Right atrium auricular region (tissue), 2 donors: ENCODE measurements at places on chromosomes 4 and X. TPM values are rescaled to one million over a fixed set of nuclear protein-coding genes. Genes with fewer than 3 reads are reported as not detected.
A peak's percentile ranks its signal among the peaks of the same experiment; 100 is the strongest.

DNA sequence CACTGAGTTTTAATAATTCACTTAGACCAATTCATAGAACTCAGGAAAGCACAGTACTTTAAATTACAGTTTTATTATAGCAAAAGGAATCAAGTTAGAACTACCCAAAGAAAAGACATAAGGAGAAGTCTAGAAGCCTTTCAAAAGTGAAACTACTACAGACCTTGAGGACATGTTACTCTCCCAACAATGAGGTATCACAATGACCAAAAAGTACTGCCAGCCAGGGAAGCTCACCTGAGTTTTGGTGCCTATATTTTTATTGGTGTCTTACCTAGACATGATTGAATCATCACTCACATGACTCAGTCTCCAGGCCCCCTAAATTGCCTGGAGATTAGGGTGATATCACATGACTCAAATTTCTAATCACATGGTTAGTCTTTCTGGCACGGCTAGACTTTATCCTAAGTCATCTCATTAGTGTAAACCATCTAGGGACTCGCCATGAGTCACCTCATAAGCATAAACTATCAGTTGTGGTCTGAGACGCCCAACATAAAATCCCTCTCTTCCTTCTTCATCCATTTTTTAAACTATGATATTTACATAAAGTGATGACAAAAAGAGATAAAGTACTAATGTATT is 372.3 kb downstream of the TMA16 start:
- no peaks in the 10 kb centered on the region for H3K36me3 ChIP-seq
- no peak overlapping the region for H3K4me3 ChIP-seq
- H3K27me3 ChIP-seq: no peaks in the 10 kb centered on the region
- no peak overlapping the region for H3K27ac ChIP-seq
- no peak for DNase-seq
- H3K4me1 ChIP-seq: no peaks in the 10 kb centered on the region

DNA sequence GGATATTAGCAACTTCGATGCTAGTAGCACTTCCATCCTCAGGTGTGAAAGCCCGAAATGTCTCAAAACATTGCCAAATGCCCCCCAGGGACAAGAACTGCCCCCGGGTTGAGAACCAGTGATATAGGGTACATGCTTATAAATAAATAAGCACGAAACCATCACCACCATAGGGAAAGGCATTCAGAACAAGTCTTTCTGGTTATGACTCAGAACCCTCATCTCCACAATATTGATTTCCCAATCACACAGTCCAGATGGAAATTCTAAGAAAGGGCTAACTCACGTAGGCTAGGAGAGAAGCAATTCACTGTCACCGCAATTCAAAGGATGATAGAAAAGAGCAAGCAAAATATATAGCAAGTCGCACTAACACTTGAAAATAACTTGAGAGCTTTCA is 84.8 kb downstream of the ANOS1 start:
- H3K4me3 ChIP-seq: no peak overlapping the region
- no peaks in the 10 kb centered on the region for H3K27me3 ChIP-seq
- no peak for DNase-seq
- no peaks in the 10 kb centered on the region for H3K36me3 ChIP-seq

DNA sequence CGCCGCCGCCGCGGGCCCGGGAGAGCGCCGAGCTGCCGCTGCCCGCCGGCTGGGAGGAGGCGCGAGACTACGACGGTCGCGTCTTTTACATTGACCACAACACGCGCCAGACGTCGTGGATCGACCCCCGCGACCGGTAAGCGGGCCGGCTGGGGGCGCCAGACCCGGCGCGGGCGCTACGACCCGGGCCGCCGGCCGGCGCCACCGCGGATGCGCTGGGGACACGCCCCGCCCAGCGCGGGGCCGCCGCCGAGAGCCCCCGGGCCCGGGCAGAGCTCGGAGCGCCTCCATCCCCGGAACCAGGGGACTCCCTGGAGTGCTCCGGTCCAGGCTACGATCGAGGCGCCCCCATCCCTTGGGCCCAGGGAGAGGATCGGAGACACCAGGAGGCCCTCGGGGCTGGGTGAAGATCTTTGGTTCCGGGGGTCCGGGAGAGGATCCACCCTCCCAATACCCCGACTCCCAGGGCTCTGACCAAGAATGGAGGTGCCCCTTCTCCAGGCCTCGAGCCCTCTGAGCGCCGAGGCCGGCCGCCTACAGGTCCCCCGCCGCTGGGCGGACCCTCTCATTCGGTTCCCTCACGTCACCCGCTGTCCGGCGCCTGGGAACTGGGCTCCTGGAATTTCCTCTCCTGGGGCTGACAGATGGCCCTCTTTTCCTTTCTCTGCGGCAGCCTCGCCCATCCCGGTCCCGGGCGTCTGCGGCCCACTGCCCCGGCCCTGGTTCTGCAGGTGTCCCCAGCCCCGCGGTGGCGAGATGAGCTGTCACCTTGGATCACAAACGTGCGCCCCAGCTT is 48.8 kb downstream of the CLDN34 start:
- no peaks in the 10 kb centered on the region for H3K27me3 ChIP-seq
- H3K4me1 ChIP-seq: no peaks in the 10 kb centered on the region
- peak overlapping the region; percentile 55 for H3K4me3 ChIP-seq
- H3K27ac ChIP-seq: peak overlapping the region; percentile 83
- no peaks in the 10 kb centered on the region for H3K36me3 ChIP-seq

DNA sequence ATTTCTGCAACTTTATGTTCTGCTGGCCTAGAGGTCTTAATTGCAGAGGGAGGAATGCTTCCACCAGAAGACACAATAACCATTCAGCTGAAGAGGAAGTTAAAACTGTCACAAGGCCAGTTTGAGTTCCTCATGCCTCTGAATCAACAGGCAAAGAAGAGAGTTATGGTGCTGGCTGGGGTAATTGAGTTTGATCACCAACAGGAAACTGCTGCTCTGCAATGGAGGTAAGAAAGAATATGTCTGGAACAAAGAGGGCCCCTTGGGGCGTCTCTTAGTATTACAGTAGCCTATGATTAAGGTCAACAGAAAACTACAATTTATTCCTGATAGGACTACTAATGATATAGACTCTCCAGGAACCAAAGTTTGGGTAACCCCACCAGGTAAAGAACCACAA is 744.0 kb downstream of the FSTL5 start:
- no peak overlapping the region for H3K27ac ChIP-seq
- H3K4me3 ChIP-seq: no peak overlapping the region
- no peaks in the 10 kb centered on the region for H3K27me3 ChIP-seq
- H3K4me1 ChIP-seq: no peaks in the 10 kb centered on the region
- H3K36me3 ChIP-seq: no peaks in the 10 kb centered on the region

DNA sequence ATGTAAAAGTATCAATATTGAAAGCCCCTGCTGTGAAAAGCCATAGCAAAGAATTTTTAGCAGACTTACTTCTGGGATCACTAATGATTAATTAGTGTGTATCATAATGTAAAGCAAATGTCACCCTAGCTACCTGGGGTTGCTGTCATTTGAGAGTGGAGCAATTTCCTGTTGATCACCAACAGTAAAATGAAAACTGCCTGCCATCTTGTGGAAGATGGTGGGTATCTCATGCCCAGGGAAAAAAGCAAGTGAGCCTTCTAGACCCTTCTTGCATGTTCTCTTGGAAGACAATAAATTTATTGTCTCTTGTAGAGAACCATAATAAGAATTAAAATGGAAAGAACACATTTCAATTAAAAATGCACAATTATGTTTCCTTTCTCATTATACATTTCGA is 360.2 kb downstream of the ZIC3 start:
- H3K27ac ChIP-seq: no peak overlapping the region
- no peaks in the 10 kb centered on the region for H3K27me3 ChIP-seq
- no peak overlapping the region for H3K4me3 ChIP-seq
- H3K36me3 ChIP-seq: no peaks in the 10 kb centered on the region
- H3K4me1 ChIP-seq: no peaks in the 10 kb centered on the region

- H3K27me3 ChIP-seq: no peaks in the 10 kb centered on the region
- H3K27ac ChIP-seq: no peak overlapping the region
- H3K4me3 ChIP-seq: no peak overlapping the region
Observed at GRCh38 chr4:177680308-177680707, 238.1 kb upstream of the AGA start.

DNA sequence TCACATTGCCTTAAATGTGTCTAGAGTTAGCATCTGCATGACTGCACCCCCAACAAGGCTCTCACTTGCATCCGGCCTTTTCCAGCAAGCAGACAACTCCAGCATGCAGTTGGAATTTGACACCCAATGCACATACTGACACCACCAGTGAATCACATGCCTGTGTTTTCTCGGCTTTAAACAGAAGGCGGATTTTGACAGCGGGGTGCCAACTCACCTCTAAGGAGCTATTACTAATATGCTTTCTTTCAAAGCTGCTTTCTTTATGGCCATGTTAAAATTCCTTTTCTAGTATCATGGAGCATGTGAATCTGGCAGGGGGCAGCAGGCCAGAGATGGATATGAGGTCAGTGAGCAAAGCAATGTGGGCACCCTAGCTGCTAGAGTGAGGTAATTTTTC is 78.0 kb upstream of the CLNK start:
- no peaks in the 10 kb centered on the region for H3K36me3 ChIP-seq
- no peaks in the 10 kb centered on the region for H3K27me3 ChIP-seq
- H3K4me3 ChIP-seq: no peak overlapping the region
- H3K27ac ChIP-seq: no peak overlapping the region
- no peak for DNase-seq

DNA sequence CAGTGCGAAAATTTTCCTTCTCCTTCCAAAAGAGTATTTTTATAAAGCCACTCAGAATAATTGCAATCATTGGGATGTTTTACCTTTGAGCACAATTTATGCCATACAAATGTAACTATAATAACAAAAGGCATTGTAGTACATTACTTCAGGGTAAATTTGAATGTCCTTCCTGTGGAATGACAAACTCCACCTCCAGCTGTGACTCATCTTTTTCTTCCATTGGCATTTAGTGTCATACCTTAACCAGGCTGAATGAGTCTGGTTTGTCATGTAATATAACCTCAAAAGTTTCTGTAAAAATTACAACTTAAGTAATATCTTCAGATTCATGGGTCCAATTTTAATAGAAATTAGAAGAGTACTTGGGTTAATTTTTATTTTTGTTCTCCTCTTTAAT is 93.3 kb downstream of the TMEM47 start:
- no peaks in the 10 kb centered on the region for H3K4me1 ChIP-seq
- DNase-seq: no peak
- H3K4me3 ChIP-seq: no peak overlapping the region
- H3K27ac ChIP-seq: no peak overlapping the region
- H3K27me3 ChIP-seq: no peaks in the 10 kb centered on the region
- H3K36me3 ChIP-seq: no peaks in the 10 kb centered on the region

DNA sequence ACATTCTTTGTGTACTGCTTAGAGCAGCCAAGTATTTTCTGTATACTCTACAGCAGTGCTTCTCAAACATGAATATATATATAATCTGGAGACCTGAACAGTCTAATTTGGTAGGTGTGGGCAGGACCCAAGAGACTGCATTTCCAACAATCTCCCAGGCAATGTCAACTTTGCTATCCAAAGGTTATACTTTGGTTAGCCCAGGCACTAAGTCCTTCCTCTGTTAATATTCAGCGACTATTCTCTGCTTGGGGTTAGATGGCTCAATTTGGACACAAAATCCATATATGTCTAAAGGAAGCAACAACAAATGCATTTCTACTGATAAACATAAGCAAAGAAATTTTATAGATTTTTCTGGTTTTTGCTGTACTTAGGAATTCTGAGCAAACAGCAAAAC is 480.0 kb upstream of the RPS6KA3 start:
- H3K4me3 ChIP-seq: no peak overlapping the region
- H3K4me1 ChIP-seq: no peaks in the 10 kb centered on the region
- H3K27ac ChIP-seq: no peak overlapping the region
- no peaks in the 10 kb centered on the region for H3K36me3 ChIP-seq
- H3K27me3 ChIP-seq: no peaks in the 10 kb centered on the region

GRCh38 chrX:19799319-19800182 is 87.8 kb downstream of the SH3KBP1 start:
- no peaks in the 10 kb centered on the region for H3K36me3 ChIP-seq
- no peak for DNase-seq
- H3K27me3 ChIP-seq: no peaks in the 10 kb centered on the region
- peak overlapping the region; percentile 36 for H3K27ac ChIP-seq
- H3K4me1 ChIP-seq: no peaks in the 10 kb centered on the region

DNA sequence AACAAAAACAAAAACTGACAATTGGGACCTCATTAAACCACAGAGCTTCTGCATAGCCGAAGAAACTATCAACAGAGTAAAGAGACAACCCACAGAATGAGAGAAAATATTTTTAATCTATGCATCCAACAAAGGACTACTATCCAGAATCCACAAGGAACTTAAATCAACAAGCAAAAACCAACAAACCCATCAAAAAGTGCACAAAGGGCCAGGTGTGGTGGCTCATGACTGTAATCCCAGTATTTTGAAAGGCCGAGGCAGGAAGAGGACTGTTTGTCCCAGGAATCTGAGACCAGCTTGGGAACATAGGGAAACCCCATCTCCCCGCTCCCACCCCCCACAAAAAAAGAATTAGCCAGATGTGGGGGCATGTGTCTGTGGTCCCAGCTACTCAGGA is 10.7 kb downstream of the C4orf51 start:
- H3K4me3 ChIP-seq: no peak overlapping the region
- no peaks in the 10 kb centered on the region for H3K36me3 ChIP-seq
- no peak for DNase-seq
- no peak overlapping the region for H3K27ac ChIP-seq
- H3K27me3 ChIP-seq: no peaks in the 10 kb centered on the region

- H3K27me3 ChIP-seq: no peaks in the 10 kb centered on the region
- no peak overlapping the region for H3K4me3 ChIP-seq
- no peak overlapping the region for H3K27ac ChIP-seq
- H3K36me3 ChIP-seq: no peaks in the 10 kb centered on the region
- no peaks in the 10 kb centered on the region for H3K4me1 ChIP-seq
Observed at GRCh38 chr4:28557755-28558154, 1697.1 kb downstream of the STIM2 start.

GRCh38 chr4:39996811-39997210 is 19.1 kb upstream of the PDS5A start:
- H3K36me3 ChIP-seq: no peaks in the 10 kb centered on the region
- no peak for DNase-seq
- no peaks in the 10 kb centered on the region for H3K4me1 ChIP-seq
- H3K4me3 ChIP-seq: no peak overlapping the region
- H3K27me3 ChIP-seq: no peaks in the 10 kb centered on the region

DNA sequence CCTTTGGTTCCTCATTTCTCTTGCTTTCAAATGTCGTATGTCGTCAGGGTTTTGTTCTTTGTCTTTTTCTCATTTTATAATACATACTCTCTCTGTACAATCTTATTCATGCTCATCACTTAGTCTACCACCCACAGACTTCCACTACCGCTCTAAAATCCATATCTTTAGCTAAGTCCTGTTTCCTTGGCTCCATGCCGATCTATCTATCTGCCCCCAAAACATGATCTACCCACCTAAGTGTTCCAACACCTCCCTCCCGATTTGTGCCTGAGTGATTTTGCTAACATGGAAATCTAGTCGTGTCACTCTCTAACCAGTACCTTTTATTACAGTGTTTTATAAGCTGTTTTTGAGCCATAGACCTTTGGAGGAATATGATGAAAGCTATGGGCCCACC is 65.6 kb upstream of the PGAM4 start:
- H3K4me1 ChIP-seq: no peaks in the 10 kb centered on the region
- no peaks in the 10 kb centered on the region for H3K36me3 ChIP-seq
- H3K27ac ChIP-seq: no peak overlapping the region
- no peaks in the 10 kb centered on the region for H3K27me3 ChIP-seq

GRCh38 chr4:139922406-139923024 is 231.5 kb downstream of the MAML3 start:
- no peak for DNase-seq
- no peaks in the 10 kb centered on the region for H3K4me1 ChIP-seq
- peak overlapping the region; percentile 86 for H3K27ac ChIP-seq
- no peaks in the 10 kb centered on the region for H3K27me3 ChIP-seq
- no peaks in the 10 kb centered on the region for H3K36me3 ChIP-seq

The NEUROG2 gene
- not detected for total RNA-seq

The NKX6-1 gene
- total RNA-seq: not detected

The PDCL2 gene
- total RNA-seq: not detected

The CSTF2 gene
- total RNA-seq: 5.3 TPM

The FRG2 gene
- not detected for total RNA-seq

The PSAPL1 gene
- not detected for total RNA-seq

The SAGE1 gene
- total RNA-seq: not detected

The SLC7A11 gene
- 5.0 TPM for total RNA-seq

The TNIP3 gene
- not detected for total RNA-seq

The CASP6 gene
- total RNA-seq: 18.2 TPM
